ENCODE measurements at places on chromosomes 12 and 14.

- peak; percentile 77 for DNase-seq
Observed at GRCh38 chr14:79597566-79597965, 613.7 kb downstream of the DIO2 start.

- DNase-seq: no peak
Observed at GRCh38 chr12:101763246-101763931, 24.1 kb upstream of the SYCP3 start.

GRCh38 chr14:49306152-49306751 is 279.9 kb downstream of the RPS29 start:
- DNase-seq: peak; percentile 46

- DNase-seq: no peak
Observed at GRCh38 chr12:87935216-87935615, 94.0 kb downstream of the C12orf50 start.

GRCh38 chr12:47811072-47811396 is 8.7 kb downstream of the HDAC7 start:
- DNase-seq: no peak

DNA sequence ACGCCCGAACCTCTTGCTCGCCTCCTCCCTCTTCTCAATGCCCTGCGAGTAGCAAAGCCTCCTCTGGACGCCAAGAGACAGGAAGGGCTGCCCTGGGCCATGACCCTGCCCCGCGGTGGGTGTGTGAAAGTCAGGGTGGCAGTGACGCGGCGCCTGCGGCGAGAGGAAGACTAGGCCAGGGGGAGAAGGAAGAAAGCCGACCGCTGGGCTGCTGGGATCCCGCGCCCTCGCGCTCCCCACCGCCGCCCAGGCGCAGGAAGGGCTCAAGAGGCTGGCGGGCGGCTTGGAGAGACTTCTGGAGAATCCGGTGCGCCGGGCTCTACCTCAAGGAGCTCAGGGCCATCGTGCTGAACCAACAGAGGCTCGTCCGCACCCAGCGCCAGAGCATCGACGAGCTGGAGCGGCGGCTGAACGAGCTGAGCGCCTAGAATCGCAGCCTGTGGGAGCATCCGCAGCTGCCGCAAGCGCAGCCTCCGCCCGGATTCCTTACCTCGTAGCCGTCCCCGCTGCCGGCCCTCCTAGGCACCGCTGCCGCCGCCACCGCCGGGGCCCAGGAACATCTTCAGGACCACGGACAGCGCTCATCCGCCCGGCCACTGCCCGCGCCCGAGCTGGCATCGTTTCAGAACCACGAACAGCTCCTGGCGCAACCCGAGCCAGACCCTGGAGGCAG is 105.0 kb upstream of the PRB2 start:
- peak; percentile 54 for DNase-seq

- DNase-seq: no peak
Observed at GRCh38 chr12:104353012-104353981, 49.8 kb downstream of the EID3 start.

DNA sequence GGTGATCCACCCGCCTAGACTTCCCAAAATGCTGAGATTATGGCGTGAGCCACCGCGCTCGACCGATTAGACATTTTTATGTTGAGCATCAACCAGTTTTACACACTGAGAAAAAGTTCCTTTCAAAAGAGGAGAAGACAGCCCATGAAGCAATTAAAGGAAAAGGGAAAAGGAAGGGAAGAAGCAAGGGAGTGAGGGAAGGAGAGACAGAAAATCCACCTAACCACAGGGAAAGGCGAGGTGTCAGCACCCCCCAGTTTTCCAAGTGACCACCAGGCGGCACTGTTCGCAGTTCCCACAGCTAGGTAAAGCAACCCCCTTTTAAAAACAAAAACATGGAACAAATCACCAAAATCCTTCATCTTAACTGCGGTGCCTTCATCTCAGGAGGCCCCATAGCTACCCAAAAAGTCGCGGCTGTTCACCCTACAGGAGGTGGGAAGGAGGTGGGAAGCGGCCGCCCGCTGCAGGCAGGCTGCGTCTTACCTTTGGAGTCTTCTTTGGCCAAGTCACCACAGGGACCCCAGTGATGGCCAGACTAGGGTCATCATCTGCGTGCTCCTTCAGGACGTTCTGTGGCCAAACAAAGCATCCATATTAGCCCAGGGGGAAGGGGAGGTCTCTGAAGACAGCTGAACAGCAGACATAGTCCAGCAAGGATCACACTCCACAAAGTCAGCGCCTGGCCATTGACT is 86.6 kb downstream of the KDM2B start:
- peak; percentile 45 for DNase-seq
